ENCODE measurements at places on chromosomes 11 and 22.

DNA sequence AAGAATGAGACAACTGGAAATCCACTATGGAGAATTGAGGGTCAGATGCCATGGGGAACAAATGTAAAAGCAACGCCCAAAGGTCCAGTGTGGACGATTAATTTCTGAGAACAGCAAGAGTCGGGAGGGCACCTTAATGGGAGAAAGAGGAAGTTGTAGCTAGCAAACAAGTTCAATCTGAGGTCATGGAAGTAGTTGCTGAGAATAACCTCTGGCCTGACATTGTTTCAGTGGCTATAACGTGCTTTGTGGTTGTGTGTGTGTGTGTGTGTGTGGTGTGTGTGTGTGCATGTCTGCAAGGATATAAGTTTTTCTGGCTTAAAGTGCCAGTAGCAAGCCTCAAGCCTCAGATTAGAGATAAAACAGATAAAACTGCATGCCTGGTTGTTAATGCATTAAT, 1630.1 kb upstream of the TENM4 start:
- DNase-seq = no peak

GRCh38 chr11:1988667-1989317, 8.8 kb downstream of the H19 start:
- DNase-seq = no peak

- peak; percentile 66 for DNase-seq
Observed at GRCh38 chr22:36369922-36370791, 17.6 kb downstream of the MYH9 start.

- no peak for DNase-seq
Observed at GRCh38 chr11:1240771-1241170, 17.9 kb downstream of the MUC5B start.

GRCh38 chr11:130553306-130553705, 104.9 kb downstream of the ADAMTS15 start:
- DNase-seq = no peak

- DNase-seq = peak; percentile 12
Observed at GRCh38 chr22:37186228-37186996, 1.6 kb downstream of the C1QTNF6 start.

GRCh38 chr11:134436781-134437180, 24.7 kb upstream of the B3GAT1 start:
- no peak for DNase-seq

GRCh38 chr11:5288108-5288905, 13.4 kb downstream of the OR51B4 start:
- no peak for DNase-seq

- DNase-seq = no peak
Observed at GRCh38 chr22:19385221-19385906, 46.2 kb downstream of the HIRA start.

- no peak for DNase-seq
Observed at GRCh38 chr11:13225038-13226001, 52.3 kb upstream of the BMAL1 start.

GRCh38 chr11:48011798-48012391, 31.5 kb downstream of the PTPRJ start:
- no peak for DNase-seq

GRCh38 chr11:106238704-106239360, 161.4 kb downstream of the AASDHPPT start:
- no peak for DNase-seq

DNA sequence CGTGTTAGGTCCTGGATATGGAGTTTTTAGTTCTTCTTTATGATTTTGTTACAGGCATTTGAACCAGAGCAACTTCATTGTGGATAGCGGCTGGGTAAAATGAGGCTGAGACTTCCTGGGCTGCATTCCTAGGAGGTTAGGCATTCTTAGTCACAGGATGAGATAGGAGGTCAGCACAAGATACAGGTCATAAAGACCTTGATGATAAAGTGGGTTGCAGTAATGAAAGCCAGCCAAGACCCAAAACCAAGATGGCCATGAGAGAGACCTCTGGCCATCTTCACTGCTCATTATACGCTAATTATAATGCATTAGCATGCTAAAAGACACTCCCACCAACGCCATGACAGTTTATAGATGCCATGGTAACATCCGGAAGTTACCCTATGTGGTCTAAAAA, 23.4 kb upstream of the CLMP start:
- DNase-seq = no peak

- DNase-seq = no peak
Observed at GRCh38 chr11:6771926-6772893, at the start of gene OR2AG2. TSS of gene OR2AG2 (minus strand) at chr11:6771976. CDS start at chr11:6768957, 3,019 bp downstream.

GRCh38 chr11:65588199-65589054, 7.2 kb downstream of the KCNK7 start:
- DNase-seq = peak; percentile 70

GRCh38 chr11:85815186-85815931, 4.4 kb upstream of the SYTL2 start:
- DNase-seq = no peak

- no peak for DNase-seq
Observed at GRCh38 chr11:94515398-94515797, 3.1 kb downstream of the C11orf97 start.

- DNase-seq = peak; percentile 60
Observed at GRCh38 chr11:123195188-123196059, at the start of gene CLMP. TSS of gene CLMP (minus strand) at chr11:123195248. CDS start at chr11:123194940, 308 bp downstream.

- no peak for DNase-seq
Observed at GRCh38 chr11:65712633-65713076, 603 bp downstream of the KAT5 start.

DNA sequence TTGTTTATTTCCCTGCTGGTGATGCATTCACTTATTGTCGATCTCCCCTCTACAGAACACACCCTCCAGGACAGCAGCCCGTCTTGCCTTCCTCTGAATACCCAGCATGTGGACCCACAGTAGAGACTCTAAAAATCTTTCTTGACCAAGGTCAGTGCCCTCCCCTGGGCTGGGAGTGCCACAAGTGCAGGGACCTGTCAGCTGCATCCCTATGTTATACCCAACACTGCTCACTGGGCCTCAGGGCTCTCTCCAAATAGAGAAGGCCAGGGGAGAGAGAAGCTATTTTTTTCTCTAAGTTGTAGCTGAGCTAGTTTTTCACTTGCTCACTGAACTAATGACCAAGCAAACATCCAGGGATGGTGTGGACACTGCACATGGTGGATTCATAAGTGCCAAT, 9.8 kb downstream of the KCNJ1 start:
- DNase-seq = peak; percentile 15

- no peak for DNase-seq
Observed at GRCh38 chr11:66643745-66644437, 5.4 kb downstream of the RBM4 start.

DNA sequence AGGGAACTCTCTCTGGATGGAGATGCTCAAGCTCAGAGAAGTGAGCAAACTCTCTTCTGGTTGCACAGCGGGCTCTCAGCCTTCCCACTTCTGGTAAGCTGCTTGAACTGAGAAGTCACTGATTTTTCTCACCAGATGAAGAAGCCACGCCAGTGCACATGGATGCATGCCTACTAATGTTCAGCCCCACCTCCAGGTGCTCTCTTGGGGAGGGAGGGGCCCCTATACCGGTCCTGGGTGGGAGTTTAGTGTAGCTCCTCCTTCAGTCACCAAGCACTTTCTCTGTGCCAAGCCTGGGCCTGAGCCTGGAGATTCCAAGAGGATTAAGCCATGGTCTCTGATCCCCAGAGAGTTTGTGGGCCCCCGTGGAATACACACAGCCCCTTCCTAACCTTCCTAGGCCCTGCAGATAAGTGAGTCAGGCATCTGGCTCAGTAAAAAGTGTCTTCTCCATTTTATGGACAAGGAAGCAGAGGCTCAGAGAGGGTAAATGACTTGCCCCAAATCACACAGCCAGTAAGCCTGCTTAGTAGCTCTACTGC, 142.2 kb downstream of the ST3GAL4 start:
- DNase-seq = no peak

- DNase-seq = no peak
Observed at GRCh38 chr11:23023319-23023718, 163.0 kb upstream of the CCDC179 start.

DNA sequence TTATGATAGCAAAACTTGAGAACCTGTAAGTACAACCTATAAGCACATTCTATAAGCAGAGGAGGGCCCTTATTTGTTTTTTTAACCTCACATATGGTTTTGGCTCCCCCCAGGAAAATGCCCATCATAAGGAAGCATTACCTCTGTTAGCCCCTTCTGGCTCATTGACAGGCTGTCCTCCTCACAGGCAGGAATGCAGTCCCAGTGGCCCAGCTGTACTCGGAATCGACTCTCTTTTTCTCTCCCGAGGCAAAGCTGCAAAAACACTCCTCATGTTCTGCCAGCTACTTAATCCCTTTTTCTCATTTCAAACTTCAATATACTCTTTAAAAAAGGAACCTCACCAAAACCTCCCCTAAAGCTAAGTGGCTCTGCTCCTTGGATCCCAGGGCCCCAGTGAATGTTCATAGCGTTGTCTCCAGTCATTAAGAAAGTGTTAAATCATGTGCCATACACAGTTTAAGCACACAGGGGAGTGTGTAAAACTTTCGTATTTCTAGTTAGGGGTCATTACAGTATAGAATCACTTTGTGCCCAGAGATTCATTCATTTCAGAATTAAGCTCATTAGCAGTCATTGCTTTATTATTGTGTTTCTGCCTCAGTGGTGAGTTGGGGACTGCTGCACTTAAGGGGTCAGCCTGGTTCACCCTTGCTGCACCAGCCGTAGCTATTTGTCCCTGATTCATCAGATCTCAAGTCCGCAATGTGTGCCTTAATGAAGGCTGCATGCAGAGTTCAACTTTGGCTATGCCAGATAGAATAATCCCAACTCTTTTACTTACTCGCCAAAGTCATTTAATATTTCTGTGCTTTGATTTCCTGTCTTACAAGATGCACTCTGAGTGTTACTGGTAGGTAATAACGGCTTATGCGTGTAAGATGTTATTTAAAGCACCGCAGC, 57.6 kb downstream of the JRKL start:
- DNase-seq = no peak

- DNase-seq = peak; percentile 10
Observed at GRCh38 chr11:106421676-106422292, 344.3 kb downstream of the AASDHPPT start.

DNA sequence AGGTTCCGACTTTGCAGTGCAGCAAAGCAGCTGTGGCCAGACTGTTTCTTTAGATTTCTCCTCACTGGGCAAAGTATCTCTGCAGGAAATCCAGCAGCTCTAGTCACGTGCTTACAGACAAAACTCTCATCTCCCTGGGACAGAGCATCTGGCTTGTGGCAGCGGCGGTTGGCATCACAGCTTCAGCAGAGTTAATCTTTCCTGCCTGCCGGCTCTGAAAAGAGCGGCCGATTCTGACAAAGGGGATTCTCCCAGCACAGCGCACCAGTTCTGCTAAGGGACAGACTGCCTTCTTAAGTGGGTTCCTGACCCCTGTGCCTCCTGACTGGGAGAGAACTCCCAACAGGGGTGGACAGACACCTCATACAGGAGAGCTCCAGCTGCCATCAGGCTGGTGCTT, 1357.3 kb upstream of the TENM4 start:
- no peak for DNase-seq

DNA sequence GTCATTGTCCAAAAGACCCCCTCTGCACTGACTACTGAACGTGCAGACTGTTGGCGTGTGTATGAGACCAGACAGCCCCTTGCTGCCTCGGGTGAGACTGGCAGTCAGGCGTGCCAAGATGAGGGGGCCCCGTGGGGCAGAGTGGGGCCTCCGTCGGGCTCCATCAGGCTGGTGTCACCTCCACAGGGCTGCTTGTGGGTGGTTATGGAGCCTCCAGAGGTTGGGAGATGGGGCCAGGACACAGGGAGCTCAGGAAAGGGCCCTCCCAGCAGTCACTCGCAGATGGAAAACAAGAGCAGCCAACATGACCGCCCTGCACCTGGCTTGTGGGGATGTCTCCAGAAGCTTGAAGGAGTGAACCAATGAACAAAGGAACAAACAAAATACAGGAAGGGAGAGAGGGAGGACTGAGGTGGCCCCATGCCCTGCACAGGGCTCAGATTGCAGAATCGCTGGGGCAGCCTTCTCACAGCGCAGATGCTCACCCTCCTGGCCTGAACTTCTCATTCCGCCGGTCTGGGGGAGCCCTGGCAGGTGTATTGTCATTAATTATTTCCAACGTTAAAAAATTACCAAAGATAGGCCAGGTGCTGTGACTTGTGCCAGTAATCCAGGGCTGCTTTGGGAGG, 5.5 kb upstream of the PHLDA2 start:
- DNase-seq = no peak

DNA sequence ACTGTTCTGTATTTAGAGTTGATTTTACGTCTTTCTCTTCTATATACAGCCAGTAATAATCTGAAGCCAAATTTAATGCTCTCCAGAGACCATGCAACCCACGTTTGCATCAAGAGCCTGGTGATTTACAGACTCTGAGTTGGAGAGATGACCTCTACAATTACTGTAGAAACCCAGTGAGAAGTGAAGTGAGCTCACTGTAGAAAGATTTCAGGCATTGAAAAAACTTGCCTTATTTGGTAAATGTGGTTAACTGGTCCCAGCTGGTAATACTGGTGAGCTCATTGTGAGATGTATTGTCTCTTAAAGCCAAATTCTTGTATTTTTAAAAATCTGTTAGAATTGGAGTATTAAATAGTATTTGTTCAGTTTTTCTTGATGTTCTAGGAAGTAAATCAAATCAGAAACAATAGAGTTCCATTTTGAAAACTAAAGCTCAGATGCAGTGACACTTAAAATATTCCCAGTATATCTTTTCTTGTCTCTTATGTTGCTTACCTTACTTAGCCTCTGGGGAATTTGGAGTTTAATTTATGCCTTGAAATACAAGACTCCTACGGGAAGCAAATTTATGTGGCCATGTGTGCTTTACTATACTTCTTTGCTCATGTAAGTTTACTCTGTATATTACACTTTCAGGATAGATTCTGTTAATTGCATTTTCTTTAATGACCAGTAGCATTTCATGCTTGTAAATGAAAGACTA, 189.9 kb downstream of the ARHGAP42 start:
- DNase-seq = peak; percentile 22

DNA sequence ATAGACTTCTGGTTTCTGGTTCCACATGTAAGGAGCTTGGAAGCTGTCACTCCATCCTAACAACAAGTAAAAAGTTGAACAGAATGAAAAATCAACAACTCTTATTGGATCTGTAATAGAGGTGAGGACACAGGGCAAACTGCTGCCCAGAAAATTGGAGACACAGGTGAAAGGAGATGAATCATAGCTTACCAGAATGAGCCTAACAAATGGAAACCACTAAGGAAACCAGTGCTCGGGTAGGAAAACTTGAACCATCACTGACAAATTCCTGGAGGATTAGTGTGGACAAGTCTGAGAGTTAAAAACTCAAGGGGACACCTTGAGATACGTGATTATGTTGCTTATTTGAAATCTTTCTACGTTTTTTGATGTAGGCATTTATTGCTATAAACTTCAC, 52.1 kb downstream of the GDPD4 start:
- peak; percentile 39 for DNase-seq

- no peak for DNase-seq
Observed at GRCh38 chr11:80745416-80745815, 1304.6 kb upstream of the TENM4 start.

- no peak for DNase-seq
Observed at GRCh38 chr11:46149826-46150225, 28.6 kb upstream of the PHF21A start.
